Stimulated activated CD4-positive, alpha-beta T cell treated with anti-CD3 and anti-CD28 coated beads, Interleukin-2, amount 100 ng/mL, for 48 hours (primary cell): ENCODE measurements at places on chromosomes 2 and 18.

DNA sequence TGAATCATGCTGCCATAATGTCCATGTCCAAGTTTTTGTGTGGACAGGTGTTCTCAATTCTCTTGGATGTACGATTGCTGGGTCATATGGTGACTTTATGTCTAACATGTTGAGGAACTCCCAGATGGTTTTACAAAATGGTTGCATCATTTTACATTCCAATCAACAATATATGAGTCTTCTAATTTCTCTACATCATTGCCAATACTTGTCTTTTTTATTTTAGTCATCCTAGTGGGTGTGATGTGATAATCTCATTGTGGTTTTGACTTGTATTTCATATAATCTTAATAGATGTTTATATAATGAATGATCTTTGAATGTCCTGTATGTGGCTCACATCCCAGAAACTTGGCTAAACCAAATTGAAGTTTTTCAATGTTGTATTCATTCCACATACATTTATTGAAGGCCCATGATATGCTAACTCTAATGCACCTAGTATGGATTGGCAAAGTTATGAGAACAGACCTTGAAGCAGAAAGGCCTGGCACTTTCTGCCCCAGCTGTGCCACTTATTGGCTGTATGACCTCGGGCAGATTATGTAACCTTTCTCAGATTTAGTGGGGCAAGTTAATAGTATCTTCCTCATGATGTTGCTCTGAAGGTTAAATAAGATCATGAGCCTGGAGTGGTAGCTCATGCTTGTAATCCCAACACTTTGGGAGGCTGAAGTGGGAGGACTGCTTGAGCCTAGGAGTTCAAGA is 205.4 kb downstream of the RAB3GAP1 start:
- no peak for DNase-seq

DNA sequence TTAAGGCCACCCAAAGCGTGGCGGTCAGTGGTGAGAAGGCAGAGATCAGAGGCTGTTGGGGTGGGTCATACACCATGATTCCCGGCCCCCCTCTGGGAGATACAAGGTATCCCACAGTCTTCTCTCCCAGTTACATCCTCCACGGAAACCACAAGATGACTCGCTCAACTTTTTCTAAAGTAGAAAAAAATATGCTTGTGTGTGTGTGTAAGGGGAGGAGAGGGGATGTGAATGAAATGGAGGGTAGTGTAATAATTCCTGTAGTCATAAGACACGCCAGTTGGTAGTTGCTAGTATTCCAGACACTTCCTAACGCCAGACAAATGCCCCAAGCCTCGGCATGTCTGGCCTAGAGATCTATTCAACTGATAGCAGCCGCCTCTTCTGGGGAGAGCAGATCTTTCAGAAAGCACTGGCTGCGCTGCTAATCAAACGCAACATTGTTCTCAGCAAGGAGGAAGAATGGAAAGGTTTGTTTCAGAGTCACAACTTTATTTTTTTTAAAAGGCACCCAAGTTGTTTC is 143.5 kb downstream of the TGIF1 start:
- no peak for DNase-seq

DNA sequence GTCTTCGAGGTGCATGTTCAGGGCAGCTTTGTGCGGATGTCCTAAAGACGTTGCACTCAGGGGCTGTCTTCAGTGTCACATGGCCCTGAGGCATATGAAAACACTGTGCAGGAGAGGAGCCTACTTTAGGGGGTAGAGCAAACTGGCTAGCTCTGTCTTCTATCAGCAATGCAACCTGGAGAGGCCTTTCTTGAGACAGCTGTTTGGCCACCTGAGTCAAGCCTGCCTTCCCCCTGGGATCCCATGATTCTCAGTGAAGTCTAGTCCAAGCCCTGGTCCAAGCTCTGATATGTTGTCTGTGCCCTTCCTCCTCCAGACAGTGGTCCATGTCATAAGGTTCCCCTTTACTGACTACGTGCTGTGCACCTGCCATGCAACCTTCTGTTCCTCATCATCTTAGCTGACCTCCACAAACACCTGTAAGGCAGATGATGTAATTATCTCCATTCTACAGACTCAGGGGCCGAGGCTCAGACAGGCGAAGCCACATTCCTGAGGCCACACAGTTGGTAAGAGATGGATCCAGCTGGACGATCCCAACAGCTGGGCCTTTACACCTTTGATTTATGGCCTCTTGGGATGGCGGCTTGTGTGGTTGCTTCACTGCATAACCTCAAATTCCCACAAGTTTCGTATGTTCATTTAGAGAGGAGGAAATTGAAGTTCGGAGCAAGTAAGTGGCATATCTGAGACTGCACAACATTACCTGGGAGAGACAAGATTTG is 109.9 kb downstream of the COPS8 start:
- DNase-seq, result no peak

GRCh38 chr2:125730921-125731320 is 925.0 kb upstream of the GYPC start:
- no peak for DNase-seq

DNA sequence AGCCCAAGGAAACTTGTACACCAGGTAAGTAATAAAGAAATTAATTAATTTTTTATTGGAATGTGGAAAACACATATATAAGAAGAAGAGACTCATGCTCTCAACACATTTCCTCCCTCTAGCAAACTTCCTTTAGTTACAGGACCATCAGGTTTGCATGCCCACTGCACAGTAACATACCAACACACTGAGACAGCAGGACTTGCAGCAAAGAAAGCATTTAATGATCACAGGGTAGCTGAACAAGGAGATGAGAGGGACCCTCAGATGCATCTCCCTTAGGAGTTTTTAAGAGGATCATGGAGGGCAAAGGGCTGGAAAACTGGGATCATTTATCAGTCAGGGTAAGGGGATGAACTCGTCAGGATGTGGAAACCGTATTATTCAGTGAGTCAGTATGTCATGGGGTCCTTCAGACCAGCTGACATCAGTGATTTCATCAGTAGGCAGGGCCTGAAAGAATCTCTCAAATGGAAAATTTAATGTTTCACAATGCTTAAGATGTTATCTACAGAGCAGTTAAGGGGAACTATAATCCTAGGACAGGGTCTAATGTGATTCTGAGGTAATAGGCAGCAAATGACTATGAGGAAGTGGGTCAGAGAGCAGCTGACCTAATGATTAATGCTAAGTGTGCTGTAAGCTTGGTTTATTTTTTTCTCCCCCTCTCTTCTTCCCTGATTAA is 193.8 kb upstream of the RND3 start:
- no peak for DNase-seq

GRCh38 chr2:240353944-240354343 is 81.5 kb upstream of the GPC1 start:
- DNase-seq, result no peak

- no peak for DNase-seq
These were observed 57.9 kb downstream of the TLK1 start for GRCh38 chr2:171102802-171103201.

- no peak for DNase-seq
These were observed 3.5 kb downstream of the CPO start for GRCh38 chr2:206942592-206943478.

GRCh38 chr2:75077909-75078308 is 119.5 kb downstream of the POLE4 start:
- no peak for DNase-seq

DNA sequence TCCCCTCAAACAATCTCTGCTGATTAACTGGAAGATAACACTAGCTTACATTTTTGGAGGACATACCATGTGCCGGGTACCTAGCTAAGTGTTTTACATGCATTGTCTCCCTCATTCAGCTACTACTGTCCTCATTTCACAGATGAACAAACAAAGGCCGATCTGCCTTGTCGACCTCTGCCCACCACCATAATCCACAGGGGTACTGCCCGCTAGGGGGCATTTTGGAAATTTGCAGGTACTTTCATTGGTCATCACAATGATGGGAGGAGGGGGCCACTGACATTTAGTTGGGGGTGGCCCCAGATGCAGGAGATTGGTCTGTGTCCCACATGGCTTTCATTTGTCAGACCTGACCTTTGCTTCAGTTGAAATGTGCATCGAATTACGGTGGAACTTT is 3.9 kb upstream of the TMEM163 start:
- no peak for DNase-seq

DNA sequence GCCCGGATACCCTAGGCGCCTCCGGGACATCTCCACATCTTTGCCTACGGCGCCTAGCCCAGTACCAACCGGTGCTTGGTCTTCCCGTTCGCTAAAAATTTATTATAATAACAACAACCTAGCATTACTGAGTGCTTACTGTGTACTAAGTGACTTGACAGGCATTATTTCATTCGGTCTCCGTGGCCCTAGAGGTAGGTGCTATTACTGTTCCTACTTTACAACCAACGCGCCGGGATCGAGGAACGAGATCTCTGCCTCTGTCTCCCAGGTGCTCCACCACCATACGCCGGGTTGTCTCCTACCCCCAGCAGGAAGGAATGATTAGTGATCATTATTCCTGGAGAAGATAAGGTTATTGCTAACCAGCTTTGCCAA is 657 bp upstream of the BIN1 start:
- DNase-seq, result no peak

GRCh38 chr2:202056611-202057010 is 16.4 kb upstream of the KIAA2012 start:
- DNase-seq, result no peak

GRCh38 chr18:50114448-50114847 is 80.5 kb downstream of the MYO5B start:
- DNase-seq, result no peak

GRCh38 chr2:191230174-191230573 is 15.0 kb upstream of the MYO1B start:
- no peak for DNase-seq

DNA sequence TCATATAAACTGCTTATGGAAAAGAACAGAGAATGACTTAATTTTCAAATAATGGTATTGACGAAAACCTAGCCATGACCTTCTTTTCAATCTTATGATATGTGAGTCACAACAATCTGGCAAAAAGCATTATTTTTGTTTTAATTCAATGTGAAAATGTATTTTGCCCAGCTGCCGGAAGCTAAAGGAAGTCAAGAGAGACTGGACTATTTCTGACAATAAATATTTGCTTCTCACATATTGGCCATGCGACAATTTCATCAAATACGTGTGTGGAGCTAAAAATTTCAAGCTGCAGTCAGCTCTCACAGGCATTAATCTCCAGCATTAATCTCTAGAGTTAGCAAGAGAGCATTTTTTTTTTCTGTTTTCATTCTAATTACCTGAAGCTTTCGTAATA is 881.0 kb downstream of the CPS1 start:
- DNase-seq, result no peak

GRCh38 chr2:191701696-191702095 is 23.8 kb downstream of the NABP1 start:
- DNase-seq, result no peak

GRCh38 chr2:161569401-161569800 is 54.8 kb upstream of the SLC4A10 start:
- no peak for DNase-seq

- no peak for DNase-seq
These were observed 27.0 kb upstream of the ST3GAL5 start for GRCh38 chr2:85915606-85916303.

DNA sequence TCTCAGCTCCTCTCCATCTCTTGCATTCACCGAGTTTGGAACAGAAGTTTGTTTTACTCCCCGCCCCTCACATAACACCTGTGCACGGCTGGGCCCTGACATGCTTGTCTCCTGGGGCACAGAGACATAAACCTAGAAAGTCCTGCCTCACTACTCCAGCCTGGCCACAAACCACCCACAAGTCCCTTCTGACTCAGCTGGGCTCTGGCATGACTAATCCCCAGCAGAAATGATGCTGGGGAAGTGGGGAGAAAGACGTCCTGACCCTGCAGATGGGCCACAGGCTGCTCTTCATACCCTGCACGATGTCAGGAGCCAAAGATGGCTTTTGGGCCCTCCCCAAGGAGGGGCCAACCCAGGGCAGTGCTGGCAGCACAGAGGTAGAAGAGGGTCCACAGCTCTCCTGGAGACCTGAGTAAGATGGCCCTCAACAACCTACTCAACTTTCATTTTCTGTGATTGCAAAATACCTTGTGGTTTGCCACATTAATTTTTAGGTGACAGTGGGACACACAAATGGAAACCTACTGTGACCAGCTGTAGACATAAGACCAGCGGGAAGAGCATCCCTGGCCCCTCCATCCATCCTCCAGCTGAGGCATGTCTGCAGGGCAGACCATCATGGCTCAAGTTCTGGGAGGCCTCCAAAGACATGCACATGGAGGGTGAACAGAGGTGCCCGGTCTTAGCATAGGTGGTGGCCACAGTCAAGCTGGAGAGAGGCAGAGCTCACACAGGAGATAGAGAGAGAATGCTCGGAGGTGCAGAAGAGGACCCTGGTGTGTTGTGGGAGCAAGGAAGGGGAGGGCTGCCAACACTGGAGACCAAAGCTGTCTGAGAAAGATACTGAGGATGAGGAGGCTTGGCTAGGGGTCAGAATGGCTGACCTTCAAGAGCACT is 40.0 kb downstream of the DNMT3A start:
- peak; percentile 60 for DNase-seq

DNA sequence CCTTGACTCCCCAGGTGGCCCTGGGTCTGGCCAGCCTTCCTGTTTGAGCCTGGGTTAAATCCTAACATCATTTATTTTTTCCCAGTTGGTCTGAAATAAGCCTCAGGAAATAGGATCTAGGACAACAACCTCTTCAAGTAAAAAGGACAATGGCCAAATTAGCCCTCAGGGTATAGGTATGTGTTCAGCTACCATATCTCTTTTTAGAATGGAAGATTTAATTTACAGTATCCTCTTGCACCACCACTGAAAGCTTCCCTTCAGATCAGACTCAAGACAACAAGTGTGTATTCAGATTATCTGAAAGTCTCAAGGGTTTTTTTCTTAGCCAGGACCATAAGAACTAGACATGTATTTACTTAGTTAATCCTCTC is 61.6 kb upstream of the CXCR4 start:
- DNase-seq, result no peak

GRCh38 chr2:63842149-63843061 is 709 bp downstream of the UGP2 start:
- no peak for DNase-seq

DNA sequence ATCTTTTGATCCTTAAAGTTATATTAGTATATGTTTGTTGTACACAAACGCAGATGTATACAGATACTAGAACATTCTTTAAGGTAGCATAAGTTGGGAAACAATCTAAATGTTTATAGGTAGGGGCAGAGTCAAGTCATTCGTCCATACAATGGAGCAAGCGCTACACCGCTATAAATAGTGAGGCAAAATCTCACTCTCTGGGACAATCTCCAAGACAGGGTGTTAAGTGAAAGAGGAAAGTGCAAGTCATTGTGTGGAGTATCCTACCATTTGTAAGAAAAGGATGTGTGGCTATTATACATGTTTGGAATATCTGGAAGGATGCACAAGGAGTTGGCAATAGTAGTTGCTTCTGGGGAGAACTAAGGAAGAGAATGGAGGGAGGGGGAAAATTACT is 16.2 kb upstream of the FHL2 start:
- no peak for DNase-seq

DNA sequence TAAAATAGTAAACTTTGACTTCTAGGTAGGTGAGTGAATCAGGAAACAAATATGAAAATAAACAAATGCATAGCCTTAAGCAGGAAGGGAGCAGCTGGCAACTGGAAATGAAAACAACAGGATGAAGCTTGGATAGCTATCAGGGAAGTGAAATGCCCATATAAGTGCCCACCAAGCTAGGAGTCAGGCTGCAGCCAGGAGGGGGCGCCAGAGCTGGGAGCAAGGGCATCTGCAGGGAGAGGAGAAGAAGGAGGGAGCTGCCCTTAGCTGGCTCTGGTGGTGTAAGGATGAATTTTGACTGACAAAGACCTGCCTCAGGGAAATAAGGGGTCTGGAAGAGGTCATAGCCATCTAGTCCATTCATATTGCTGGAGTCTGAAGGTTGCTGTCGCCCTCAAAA is 298.3 kb downstream of the TDRD15 start:
- DNase-seq, result peak; percentile 7

- no peak for DNase-seq
These were observed 24.1 kb downstream of the GULP1 start for GRCh38 chr2:188315750-188316149.

GRCh38 chr2:191656391-191656790 is 21.5 kb upstream of the NABP1 start:
- DNase-seq, result no peak
